Activated T-helper 1 cell treated with anti-CD3 and anti-CD28 coated beads, Interleukin-12 subunit alpha, Interleukin-12 subunit beta, Interleukin-2, Interleukin-4 antibody, amounts not matched to agents 30 ng/mL and 10 ng/mL and 1 ng/mL, durations not matched to agents 14 hours and 24 hours and 36 hours (primary cell): ENCODE measurements at places on chromosomes 1 and 21. TPM values are rescaled to one million over a fixed set of nuclear protein-coding genes. Genes with fewer than 3 reads are reported as not detected.
A peak's percentile ranks its signal among the peaks of the same experiment; 100 is the strongest.

- peaks cover 2% of the 10 kb centered on the region for H3K27me3 ChIP-seq
- H3K36me3 ChIP-seq: no peaks in the 10 kb centered on the region
- H3K4me1 ChIP-seq: no peaks in the 10 kb centered on the region
These were observed 45.6 kb downstream of the GLIS1 start for GRCh38 chr1:53693339-53693738.

DNA sequence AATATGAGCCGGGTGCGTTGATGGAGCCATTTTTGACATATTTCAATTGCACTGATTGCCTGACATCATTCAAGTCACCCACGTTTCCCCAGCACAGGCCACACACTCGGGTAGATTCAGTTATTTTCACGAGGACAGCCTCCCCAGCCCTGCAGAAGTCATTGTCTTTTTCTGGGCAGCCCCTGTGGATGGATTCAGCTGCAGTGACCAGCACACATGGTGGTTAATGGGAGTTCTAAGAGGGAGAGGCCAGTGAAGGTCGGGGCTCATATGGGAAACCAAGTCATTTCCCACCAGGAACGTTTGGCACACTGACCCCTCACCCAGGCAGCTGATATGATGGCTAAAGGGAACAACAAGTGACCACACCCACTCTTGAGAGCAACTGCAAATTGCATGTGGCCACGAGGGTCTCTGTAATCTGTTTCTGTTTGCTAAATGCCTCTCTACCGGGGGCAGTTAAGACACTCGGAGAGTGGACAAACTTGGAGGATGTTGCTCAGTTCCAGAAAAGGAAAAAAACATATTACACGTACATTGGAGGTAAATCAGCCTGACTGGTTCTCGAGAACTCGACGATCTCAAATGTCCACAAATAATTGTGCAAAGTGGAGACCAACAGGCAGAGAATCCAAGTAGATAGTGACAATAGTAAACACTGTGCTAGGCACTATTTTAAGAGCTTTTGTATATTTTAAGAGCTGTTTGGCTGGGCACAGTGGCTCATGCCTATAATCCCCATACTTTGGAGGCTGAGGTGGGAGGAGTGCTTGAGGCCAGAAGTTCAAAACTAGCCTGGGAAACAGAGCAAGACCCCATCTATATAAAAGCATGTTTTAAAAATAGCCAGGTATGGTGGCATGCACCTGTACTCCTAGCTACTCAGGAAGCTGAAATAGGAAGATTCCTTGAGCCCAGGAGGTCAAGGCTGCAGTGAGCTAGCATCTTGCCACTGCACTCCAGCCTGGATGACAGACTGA, 167.2 kb upstream of the IRF2BP2 start:
- no peak overlapping the region for H3K27ac ChIP-seq
- H3K4me1 ChIP-seq: peaks cover 10% of the 10 kb centered on the region
- no peaks in the 10 kb centered on the region for H3K27me3 ChIP-seq
- no peak for DNase-seq

- no peaks in the 10 kb centered on the region for H3K27me3 ChIP-seq
- peak; percentile 82 for DNase-seq
- peaks cover 3% of the 10 kb centered on the region for H3K36me3 ChIP-seq
- H3K4me1 ChIP-seq: peaks cover 52% of the 10 kb centered on the region
These were observed 3.8 kb downstream of the MPZ start for GRCh38 chr1:161305867-161306519.

DNA sequence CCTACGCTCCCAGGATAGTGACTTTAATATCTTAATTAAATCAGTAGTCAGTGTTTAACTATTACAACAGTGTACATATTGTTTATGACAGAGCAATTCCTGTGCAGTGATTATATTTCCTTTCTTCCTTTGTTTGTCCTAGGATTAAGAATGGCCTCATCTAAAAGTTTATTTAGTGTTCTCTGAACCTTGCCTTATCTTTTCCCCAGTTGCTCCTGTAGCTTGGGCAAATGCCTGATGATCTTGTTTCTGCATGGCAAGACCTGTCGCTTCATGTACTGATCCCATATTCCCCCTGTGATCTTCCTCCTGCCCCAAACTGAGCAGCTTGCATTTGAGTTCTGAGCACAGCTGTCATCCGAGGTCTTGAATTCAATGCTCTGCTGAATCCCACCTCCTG, 69.1 kb upstream of the STUM start:
- no peak overlapping the region for H3K27ac ChIP-seq
- no peak overlapping the region for H3K4me3 ChIP-seq
- DNase-seq: no peak
- H3K36me3 ChIP-seq: no peaks in the 10 kb centered on the region
- H3K4me1 ChIP-seq: no peaks in the 10 kb centered on the region

DNA sequence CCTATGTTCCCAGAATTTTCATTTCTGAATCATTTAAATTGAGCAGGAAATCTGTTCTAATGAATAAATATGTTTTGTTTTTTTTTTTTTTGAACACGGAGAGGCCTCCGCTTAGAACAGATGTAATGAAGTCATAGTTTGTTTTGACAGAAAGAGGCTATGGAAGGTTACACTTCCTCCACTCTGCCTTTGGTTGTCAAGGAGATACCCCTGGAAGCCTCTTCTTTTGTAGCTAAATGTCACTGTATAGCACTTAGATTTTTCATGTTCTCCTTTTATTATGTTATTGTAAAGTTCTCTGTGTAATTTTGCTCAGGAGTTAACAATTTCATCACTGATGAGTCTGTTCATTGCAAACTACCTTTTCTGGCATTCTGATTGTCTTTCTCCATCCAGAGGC, 22.7 kb upstream of the GNG12 start:
- H3K27me3 ChIP-seq: peaks cover 15% of the 10 kb centered on the region
- H3K4me3 ChIP-seq: no peak overlapping the region
- no peaks in the 10 kb centered on the region for H3K4me1 ChIP-seq
- H3K27ac ChIP-seq: no peak overlapping the region
- no peaks in the 10 kb centered on the region for H3K36me3 ChIP-seq

- DNase-seq: no peak
- peaks cover 54% of the 10 kb centered on the region for H3K27me3 ChIP-seq
- peak within 1 kb of the TSS; percentile 37 for H3K4me3 ChIP-seq
These were observed at the start of gene NCMAP for GRCh38 chr1:24555591-24556413. NCMAP (plus strand) TSS chr1:24556087; CDS start chr1:24595431, 39,344 bp downstream.

- DNase-seq: no peak
- peaks cover 1% of the 10 kb centered on the region for H3K27me3 ChIP-seq
- H3K4me3 ChIP-seq: no peak overlapping the region
- no peak overlapping the region for H3K27ac ChIP-seq
These were observed 11.8 kb upstream of the DENND1B start for GRCh38 chr1:197787056-197787455.

- no peak overlapping the region for H3K27ac ChIP-seq
- no peaks in the 10 kb centered on the region for H3K36me3 ChIP-seq
- peaks cover 6% of the 10 kb centered on the region for H3K27me3 ChIP-seq
- no peak overlapping the region for H3K4me3 ChIP-seq
- H3K4me1 ChIP-seq: no peaks in the 10 kb centered on the region
These were observed 22.0 kb upstream of the DISP3 start for GRCh38 chr1:11456965-11457364.

Gene PTGS2
- total RNA-seq: 0.67 and 0.71 TPM in 2 replicates

Gene COL11A1
- total RNA-seq: not detected in 2 replicates

Gene KPNA6
- 76.7 and 78.6 TPM in 2 replicates for total RNA-seq
